ENCODE measurements at places on chromosomes 7 and 10.

- DNase-seq = no peak
Measured at GRCh38 chr10:13820119-13820963, 233.6 kb downstream of the PRPF18 start.

GRCh38 chr10:79249186-79250121, 97.8 kb upstream of the PPIF start:
- DNase-seq = peak; percentile 49

DNA sequence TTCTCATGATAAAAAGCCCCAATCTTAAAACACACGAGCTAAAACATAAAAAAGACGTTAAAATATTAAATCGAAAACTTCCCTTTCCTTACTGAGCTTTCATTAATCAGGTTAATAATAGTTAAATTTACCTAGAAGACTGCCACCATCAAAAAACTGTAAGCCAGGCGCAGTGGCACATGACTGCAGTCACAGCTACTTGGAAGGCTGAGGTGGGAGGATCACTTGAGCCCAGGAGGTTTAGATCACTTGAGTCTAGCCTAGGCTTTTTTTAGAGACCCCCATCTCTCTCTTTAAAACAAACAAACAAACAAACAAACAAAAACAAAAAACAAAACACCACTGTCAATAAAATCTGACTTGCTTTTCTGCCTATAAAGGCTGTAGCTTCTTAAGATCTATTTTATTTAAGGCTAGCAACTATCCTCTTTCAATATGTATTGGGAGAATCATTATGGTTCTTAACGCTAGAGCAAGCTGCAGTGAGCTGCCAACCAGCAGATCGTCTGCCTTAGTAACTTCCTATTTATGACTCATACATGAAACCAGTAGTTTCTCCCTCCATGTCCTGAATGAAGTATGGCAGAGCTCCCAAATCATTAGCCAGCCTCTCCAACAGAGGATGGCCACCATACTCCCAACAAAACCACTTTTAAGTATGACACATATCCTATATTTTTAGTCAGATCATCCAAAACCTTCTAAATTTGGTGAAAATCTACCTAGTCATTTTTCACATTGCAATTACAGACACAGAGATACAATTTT, 163.7 kb downstream of the SRPK2 start:
- no peak for DNase-seq

DNA sequence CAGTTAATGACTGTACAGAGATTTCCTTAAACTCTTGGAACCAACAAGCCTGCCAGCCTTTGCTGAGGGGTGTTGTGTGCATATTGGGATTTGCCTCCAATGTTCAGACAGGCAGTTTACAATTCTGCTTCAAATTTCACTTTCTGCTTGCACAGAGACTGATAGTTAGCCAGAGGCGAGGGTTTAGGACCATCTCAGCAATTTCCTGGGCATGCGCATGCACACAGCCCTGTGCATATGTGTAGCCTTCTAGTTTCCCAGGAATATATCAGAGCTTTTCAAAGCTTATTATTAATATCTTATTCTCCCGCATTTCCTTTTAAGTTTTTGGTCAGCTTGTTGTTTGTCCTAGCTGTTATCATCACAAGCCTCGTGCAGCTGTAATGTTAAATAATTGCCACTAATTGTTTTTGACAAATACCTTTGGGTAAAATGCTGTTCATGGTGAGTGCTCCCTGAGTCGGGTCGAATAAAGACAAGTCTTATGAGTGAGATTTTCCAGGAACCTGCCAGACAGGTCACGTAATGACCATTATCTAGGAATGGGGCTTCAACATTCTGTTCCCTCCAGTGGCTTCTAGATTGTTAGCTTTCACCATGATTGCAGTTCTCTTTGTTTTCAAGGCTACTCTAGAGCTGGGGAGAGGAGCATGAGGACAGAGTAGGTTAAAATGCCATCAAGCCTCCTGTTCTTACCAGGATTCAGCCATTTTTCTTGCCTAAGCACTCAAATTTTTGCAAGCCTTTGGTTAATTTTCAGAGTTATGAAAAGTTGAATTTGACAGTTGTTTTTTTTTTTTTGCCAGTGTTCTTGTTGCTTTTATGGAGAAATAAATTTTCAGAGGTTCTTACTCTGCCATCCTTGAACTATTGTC, 24.1 kb upstream of the DNAJC1 start:
- DNase-seq = no peak

DNA sequence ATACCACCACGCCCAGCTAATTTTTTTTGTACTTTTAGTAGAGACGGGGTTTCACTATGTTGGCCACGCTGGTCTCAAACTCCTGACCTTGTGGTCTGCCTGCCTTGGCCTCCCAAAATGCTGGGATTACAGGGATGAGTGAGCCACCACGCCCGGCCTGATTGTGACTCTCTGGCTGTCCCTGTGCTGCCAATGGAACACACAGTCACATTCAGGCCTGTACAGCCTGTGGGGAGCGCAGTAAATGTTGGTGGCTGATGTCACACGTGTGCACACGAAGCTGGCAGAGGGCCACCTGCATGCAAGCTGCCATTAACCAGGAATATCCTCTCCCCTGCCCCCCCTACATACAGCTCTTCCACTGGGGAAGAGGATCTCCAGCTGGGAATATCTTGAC, 22.1 kb downstream of the POLL start:
- DNase-seq = no peak

- no peak for DNase-seq
Measured at GRCh38 chr7:41890631-41891274, 187.9 kb upstream of the INHBA start.

DNA sequence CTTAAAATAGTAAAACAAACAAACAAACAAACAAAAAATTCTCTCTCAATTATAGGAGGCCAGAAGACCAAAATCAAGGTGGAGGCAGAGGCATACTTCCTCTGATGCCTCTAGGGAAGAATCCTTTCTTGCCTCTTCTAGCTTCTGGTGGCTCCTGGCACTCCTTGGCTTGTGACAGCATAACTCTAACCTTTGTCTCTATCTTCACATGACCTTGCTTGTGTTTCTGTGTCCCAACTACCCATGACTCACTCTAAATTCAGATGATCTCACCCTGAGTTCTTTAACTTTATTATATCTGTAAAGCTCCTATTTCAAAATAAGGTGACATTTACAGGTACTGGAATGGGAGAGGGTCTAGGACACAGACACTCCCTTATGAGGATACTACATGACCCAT, 88.3 kb upstream of the ANTXRL start:
- no peak for DNase-seq

DNA sequence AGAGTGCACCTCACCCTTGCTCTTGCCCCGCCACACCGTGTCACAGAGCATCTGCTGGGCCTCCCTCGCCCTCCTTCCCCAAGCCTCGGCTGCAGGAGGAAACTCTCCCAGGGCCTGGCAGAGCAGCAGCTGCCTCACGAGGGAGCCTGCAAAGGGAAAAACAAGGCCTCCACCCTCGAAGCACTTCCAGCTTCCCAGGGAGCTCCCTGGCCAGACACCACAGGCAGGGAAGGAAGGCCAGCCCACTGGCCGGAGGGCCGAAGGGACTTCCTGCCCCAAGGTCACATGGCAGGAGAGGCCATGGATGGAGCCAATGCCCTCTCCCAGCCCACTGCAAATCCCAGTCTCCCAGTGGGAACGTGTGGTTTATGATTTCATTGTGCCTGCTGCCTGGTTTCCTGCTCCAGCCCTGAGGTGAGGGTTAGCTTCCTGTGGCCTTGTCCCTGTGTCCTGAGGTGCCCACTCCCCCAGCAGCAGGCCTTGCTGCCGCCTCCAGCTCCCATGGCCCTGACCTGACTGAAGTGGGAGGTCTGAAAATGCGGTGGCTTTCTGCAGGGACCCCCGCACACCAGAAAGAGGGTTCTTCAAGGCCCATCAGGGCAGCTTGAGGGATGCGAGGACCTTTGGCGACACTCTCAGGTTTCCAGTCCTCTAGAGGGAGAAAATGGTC, 100.5 kb upstream of the PPIF start:
- DNase-seq = no peak

DNA sequence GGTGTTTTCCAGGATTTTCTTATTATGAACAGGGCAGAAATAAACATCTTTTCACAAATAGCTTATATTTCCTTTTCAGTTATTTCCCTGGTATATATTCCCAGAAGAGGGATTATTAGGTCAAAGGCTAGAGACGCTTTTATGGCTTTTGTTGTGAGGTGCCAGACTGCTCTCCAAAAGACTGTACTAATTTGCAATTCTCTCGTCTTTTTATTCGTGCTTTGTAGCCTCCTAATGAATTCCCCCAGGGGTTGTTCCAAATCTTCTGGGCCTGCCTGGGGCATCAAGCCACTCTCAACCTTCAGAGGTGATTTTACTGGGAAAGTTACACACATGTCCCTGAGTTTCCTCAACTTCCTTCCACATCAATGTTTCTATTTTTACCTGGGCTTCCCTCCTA, 34.0 kb upstream of the R3HCC1L start:
- no peak for DNase-seq

- DNase-seq = no peak
Measured at GRCh38 chr7:85749696-85750453, 563.0 kb upstream of the SEMA3D start.

All from activated T-cell treated with anti-CD3 and anti-CD28 coated beads, Interleukin-2, amount 50 U/mL, for 72 hours (primary cell).